ENCODE measurements at places on chromosomes 16 and 17.

DNA sequence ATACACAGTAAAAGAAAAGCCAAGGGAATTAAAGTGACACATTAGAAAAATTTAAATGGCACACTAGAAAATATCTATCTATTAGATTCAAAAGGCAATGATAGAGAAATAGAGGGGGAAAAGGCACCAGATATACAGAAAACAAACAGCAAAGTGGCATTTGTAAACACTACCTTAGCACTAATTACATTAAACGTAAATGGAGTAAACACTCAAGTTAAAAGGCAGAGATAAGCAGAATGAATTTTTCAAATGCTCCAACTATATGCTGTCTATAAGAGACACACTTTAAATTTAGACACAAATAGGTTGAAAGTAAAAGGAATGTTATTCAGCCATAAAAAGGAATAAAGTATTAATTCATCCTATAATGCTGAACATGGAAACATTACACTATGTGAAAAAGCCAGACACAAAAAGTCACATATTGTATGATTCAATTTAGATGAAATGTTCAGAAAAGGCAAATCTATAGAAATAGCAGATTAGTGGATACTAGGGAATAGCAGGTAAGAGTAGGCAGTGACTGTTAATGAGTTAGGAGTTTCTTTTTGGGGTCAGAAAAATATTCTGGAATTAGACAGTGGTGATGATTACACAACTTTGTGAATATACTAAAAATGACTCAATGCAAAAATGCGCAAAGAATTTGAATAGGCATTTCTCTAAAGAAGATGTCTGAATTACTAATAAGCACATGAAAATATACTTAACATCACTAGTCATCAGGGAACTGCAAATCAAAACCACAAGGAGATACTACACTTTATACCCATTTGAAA lies 92.4 kb downstream of the BRIP1 start:
- no peak for DNase-seq

DNA sequence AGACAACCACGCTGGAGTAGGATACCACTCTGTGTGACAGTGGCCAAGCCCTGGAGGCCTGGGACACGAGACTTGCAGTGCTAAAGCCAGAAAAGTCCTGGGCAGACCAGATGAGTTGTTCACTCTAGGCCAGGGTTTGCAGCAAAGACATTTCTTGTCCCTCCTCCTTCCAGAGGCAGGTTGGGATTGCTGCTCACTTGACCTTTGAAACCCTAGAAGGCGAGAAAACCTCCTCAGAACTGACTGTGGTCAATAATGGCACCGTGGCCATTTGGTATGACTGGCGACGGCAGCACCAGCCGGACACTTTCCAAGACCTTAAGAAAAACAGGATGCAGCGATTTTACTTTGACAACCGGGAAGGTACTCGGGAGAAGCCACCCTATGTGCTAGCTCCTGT lies 9.8 kb upstream of the EPN3 start:
- no peak for DNase-seq

GRCh38 chr16:2035431-2036199 lies 8.9 kb downstream of the NHERF2 start:
- DNase-seq: no peak

- DNase-seq: no peak
Observed at GRCh38 chr17:59558039-59558438, 7.4 kb upstream of the DHX40 start.

DNA sequence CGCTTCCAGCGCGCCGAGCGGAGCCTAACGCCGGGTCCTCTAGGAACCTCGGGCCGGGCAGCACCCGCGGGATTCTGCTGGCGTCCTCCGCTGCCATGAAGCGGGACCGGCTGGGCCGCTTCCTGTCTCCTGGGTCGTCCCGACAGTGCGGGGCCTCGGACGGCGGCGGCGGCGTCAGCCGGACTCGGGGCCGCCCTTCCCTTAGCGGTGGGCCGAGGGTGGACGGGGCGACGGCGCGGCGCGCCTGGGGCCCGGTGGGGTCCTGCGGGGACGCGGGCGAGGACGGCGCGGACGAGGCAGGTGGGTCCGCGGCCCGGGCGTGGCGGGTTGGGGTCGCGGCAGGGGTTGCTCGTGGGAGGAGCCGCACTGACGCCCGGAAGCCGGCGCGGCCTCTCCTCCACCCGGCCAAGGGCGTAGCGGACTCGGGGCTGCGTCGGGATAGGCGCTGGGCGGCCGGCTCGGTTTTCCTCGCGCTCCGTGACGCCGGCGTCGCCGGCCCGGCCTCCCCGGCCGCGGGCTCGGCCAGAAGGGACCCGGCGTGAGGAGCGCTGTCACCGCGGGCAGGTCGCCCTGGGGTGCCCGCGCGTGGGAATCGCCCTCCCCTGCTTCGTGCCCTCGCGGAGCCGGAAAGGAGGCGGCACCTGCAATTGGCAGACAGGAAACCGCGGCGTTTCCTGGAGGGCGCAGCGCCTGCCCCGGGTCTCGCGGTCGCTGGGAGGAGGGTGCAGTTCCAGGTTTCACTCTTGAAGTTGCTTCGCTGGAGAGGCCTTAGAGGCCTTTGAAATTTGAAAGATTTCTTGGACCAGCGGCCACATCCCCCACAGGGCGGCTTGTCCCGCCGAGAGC lies 432 bp downstream of the ZNF276 start:
- DNase-seq: peak; percentile 90

- no peak for DNase-seq
Observed at GRCh38 chr16:30757316-30757715, 4.5 kb downstream of the CFAP119 start.

DNA sequence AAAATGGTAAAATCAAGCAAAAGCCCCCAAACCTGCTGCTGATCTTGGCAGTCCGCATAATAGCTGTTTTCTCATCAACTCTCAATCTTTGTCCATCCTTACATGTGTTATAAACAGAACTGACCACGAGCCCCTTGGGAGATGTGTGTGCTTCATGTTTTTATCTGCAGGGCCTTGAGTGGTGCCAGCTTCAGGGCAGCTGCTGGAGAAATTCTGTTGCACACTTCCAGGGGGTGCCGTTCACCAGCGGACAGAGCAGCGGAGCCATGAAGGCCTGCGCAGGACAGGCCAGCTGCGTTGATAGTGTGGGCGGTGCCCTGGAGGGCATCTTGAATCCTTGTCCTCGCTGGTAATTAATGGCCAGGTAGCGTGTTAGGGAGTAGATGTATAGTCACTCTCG lies 20.1 kb downstream of the MPRIP start:
- no peak for DNase-seq

DNA sequence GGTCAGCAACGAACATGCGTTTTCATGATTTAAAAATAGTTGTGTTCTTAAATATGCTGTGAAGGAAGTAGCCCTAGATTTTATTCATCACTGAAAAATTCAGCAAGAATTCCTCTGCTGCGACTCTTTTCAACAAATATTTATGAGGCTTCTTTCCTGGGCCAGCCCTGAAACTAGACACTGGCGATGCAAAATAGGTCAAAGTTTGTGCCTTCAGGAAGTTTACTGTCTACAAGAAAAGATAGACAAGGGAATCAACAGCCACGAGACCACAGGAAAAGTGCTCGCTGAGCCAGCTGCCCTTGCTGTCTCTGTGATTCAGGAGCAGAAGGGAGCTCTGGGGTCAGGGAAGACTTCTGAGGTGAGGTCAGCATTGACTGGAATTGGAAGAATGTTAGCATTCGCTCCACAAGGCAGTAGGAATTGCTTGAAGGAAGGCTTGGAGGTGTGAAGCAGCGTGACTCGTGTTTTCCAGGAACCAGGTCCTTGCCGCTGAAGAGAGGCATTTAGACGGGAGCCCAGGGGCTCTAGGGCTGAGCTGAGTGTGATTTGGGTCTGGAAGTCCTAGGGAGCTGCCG lies 1.9 kb upstream of the RPL26 start:
- DNase-seq: no peak

DNA sequence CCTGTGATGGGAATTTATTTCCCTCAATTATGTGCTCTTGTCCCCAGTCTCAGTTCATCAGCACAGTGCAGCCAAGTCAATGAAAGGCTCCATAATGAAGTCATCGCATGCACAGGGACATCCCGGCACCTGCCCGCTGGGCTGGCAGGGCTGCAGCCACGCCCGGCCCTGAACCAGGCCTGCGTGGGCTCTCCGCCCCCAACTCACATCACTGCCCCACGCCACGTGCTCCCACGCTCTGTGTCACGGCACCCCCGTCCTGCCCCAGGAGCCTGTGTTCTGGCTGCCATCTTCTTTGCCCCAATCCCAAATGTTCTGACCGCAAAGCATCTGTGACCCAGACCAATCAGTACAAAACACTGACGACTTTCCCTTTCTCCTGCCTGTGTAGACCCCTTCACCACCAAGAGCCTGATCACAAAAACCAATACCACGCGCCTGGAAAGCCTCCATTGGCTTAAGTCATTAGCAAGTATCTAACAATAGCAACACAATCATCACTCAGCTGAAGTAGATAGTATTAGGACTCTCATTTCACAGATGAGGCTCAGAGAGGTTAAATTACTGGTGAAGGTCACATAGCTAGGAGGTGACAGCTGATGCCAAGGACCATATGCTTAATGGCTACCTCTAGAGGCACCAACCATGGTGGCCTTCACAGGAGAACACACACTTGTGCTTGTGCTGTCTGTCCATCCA lies 202.5 kb downstream of the ZFHX3 start:
- DNase-seq: no peak

- DNase-seq: no peak
Observed at GRCh38 chr16:72785886-72786285, 262.0 kb downstream of the ZFHX3 start.

DNA sequence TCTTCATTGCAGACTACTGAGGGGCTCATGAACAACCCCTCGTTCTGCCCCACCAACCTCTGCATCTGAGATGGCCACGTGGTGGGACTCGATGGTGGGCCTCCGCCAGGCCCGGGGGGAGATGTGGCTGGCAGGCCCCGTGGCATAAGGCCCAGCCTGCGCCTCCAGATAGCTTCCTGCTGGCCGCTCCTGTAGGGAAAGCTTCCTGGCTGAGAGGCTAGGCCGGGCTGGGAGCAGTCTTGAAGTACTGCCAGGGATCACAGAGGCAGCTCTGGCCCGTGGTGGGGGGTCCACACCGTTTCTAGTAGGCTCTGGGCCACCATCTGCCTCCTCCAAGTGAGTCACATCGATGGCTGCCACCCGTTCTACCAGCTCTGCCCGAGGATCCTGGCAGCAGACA lies 7.6 kb downstream of the CAMKK1 start:
- DNase-seq: no peak

GRCh38 chr16:79943736-79944135 lies 343.2 kb upstream of the MAF start:
- no peak for DNase-seq

GRCh38 chr16:66374176-66374575 lies 7.7 kb downstream of the CDH5 start:
- no peak for DNase-seq

- DNase-seq: no peak
Observed at GRCh38 chr17:64051153-64051552, 30.7 kb upstream of the ICAM2 start.

GRCh38 chr17:30368912-30369720 lies 9.6 kb upstream of the CPD start:
- DNase-seq: no peak

GRCh38 chr17:82913304-82914043 lies 73.7 kb upstream of the ZNF750 start:
- no peak for DNase-seq

- no peak for DNase-seq
Observed at GRCh38 chr17:81976332-81977210, 858 bp upstream of the ASPSCR1 start.

- DNase-seq: no peak
Observed at GRCh38 chr17:13822700-13823099, 221.0 kb upstream of the HS3ST3A1 start.

DNA sequence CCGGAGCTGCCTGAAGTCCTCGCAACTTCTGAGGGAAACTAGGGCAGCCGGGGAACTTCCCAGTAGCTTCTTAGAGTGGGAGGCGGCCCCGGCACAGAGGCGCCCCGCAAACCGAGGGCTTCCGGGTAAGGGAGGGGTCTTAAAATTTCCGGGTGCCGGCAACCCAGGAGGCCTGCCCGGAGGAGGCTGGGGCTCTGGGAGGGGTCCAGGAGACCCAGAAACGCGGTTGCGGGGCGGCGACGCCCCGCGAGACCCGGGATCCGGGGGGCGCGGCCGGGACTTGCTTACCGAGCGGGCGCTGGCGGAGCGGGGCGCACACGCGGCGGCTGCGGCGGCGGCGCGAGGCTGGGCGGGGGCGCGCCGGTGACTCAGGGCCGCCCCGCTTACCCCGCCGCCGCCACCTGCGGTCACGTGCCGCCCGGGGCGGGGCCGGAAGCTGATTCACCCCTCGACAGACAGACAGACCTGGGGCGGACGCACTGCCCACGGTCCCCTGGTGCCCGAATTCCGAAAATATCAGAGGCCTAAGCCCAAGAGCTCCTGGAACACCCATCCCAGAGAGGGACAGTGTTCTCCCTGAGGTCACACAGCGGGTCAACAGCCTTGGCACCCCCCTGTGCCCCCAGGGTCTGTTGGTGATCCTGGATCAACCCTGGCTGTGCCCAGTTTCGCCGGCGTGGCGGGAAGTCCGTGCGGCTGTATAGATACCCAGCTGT lies at the start of gene FAM83G:
Gene FAM83G (minus strand): TSS at position 344 of the 716 bp plus-strand sequence. CDS start 723 bp downstream, outside the sequence.
- DNase-seq: peak; percentile 72

- DNase-seq: no peak
Observed at GRCh38 chr17:56108811-56109284, 44.4 kb upstream of the ANKFN1 start.

DNA sequence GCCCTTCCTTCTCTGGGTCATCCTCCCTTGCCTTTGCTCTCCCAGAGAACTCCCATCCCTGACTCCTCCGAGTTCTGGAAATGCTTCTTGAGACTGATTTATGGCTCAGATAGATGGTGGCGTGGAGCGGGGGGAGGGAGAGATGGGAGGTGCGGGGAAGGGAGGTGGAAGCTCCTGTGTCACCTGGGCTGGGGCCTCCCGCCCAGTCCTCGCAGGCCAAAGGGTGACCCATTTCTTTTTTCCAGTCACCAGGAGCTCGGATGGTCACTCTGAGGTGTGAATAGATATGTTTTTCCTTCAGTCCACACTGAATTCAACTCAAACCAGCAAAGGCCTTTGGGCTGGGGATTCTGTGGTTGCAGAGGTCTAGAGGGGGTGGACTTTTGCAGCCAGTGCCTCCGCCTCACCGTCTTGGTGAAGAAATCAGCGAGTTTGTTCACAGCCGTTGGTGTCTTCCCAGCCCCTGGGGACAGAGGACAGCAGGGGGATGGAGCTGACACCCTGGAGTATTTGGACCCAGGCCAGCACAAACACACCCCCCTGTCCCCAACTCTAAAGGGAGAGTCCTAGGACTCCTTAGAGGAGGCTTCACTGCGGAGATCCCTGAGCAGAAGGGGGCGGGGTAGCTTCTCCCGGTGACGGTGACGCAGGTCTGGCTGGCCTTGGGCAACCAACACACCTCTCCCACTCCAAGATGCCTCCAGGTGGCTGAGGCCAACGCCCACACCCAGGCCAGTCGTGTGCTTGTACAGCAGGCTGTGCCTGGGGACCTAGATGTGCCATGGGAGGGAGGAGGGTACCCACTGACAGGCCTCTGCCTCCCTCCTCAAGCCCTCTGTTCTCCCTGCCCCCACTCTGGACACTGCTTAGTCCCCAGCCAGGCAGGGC lies 80.6 kb downstream of the AMFR start:
- no peak for DNase-seq

DNA sequence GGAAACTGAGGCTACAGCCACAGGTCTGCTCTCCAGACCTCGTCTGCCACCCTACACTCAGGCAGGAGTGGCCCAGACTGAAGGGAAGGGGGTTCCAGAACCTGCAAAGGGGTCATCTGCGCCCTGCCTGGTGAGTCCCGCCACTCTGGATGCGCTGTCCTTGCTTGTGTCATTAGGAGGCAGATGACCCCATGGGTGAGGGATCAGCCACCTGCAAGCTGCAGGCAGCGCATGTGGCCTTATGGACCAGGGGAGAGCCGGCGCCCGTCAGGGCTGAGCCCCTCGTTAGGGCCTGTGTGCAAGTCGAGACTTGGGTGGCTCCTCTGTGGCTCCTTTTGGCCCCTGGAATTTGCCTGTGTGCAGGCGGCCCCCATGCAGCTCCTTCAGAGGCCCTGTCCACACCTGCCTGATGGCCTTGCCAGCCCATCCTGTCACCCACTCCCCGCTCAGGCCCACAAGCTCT lies 5.7 kb downstream of the ZFPM1 start:
- no peak for DNase-seq

Data from T-helper 1 cell (primary cell).